Dermis microvascular lymphatic vessel endothelial cell (primary cell): ENCODE measurements at places on chromosomes 1 and 21.

- DNase-seq = peak; percentile 69
Measured at GRCh38 chr1:43147625-43148327, 24.3 kb downstream of the EBNA1BP2 start.

GRCh38 chr21:35400233-35400939 lies 351.3 kb upstream of the RUNX1 start:
- peak; percentile 78 for DNase-seq

- DNase-seq = no peak
Measured at GRCh38 chr1:230923176-230923575, 54.9 kb upstream of the C1orf198 start.

GRCh38 chr1:194975913-194976312 lies 1632.3 kb downstream of the KCNT2 start:
- DNase-seq = no peak

DNA sequence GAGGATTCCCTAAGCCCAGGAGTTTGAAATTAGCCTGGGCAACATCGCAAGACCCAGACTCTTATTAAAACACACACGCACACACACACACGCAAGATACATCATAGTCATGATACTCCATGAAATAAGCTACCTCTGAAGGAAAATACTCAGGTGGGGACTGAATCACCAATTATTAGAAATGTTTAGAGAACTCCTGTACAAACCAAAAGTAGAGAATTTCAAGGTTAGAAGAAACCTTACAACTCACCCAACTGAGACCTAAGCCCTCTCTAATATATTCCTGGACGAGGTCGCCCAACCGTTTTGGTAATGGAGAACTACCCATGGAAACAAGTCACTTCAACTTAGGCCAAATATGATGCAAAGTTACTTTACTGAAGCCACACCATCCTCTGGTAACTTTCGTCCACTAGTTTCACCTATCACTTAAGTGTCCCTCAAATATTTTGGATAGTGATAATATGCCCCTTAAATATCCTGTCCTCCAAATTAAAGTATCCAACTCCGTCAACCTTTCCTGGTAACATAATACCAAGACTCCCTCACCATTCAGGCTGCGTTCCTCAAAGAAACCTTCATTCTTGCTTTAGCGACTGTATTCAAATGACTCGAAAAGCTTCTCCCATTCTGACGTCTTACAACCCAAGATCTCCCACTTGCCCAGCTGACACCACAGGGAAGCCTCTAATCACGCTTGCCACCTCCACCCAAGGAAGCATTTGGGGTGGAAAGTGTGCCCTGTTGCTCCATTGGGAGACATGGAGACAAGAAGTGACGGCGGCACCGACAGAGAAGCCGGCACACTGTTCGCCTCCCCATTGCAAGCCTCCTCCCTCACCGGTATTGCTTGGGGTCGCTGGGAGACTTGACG lies 856 bp downstream of the NRDC start:
- DNase-seq = no peak

DNA sequence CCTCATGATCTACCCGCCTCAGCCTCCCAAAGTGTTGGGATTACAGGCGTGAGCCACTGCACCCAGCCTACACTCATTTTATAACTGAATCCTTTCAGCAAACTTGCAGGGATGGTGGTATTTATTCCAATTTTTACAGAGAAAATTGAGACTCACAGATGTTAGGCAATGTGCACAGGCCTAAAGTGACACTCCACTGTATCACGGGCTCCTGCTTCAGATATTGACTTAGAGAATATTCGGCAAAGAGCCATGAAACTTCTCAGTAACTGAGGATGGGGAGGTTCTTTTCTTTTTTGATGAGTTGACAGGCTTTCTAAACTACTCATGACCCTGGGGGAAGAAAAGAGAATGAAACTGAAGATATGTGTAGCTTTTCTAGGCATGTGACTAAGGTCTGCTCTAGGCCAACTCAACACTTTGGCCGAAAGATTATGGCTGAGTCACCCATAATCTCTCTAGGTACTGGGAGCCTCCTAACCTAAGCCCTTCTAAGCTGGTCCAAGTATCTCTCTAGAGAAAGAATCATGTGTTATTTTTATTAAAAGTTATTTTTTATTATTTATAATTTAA lies 19.9 kb upstream of the PTCH2 start:
- DNase-seq = no peak

DNA sequence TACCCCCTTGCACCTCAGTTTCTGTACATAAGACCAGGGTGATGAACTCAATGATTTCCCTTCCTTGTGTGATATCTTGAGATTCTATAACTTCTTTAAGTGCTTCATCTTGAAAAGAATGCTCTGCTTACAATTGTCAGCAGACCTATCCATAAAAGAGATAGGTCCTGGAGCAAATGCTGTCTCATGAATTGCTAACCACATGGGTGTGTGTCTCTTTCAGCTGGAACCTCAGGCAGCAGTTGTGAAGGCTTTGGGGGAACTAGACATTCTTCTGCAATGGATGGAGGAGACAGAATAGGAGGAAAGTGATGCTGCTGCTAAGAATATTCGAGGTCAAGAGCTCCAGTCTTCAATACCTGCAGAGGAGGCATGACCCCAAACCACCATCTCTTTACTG lies 2.8 kb downstream of the IL20 start:
- no peak for DNase-seq

DNA sequence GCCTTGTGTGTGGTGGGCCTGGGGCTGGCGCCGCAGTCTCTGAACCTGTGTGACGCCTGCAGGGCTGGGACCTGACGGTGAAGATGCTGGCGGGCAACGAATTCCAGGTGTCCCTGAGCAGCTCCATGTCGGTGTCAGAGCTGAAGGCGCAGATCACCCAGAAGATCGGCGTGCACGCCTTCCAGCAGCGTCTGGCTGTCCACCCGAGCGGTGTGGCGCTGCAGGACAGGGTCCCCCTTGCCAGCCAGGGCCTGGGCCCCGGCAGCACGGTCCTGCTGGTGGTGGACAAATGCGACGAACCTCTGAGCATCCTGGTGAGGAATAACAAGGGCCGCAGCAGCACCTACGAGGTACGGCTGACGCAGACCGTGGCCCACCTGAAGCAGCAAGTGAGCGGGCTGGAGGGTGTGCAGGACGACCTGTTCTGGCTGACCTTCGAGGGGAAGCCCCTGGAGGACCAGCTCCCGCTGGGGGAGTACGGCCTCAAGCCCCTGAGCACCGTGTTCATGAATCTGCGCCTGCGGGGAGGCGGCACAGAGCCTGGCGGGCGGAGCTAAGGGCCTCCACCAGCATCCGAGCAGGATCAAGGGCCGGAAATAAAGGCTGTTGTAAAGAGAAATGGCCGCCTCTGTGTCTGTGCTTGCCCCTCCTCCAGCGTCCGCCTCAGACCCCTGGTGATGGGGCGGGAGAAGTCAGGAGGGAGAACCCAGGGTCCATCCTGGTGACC lies 788 bp downstream of the ISG15 start:
- DNase-seq = no peak

DNA sequence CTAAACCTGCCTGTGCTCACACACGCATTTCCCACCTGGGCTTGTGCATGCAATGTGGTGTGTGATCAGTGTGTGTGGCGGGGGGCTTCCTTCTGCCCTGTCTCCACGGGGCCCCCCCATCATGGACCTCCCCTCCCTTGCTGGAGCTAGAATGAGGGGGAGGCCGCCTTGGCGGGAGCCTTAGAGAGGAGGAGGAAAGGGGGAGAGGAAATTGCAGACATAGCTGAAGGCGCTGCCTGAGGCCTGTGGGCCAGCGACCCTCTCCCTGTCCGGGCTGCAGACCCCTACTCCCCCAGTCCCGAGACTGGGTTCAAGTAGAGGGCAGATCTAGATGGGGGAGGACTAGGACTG lies 883 bp upstream of the EVA1B start:
- DNase-seq = no peak
